A549 treated with AZD2906 at 1 μM for 4 hours (cell line): ENCODE measurements at places on chromosomes 11 and 22. TPM values are rescaled to one million over a fixed set of nuclear protein-coding genes. Genes with fewer than 3 reads are reported as not detected.

PRAME gene
- total RNA-seq, result 90.0 to 109 TPM (median 99.8 TPM) in 5 replicates

CWF19L2 gene
- total RNA-seq, result 3.3 to 4.3 TPM (median 3.5 TPM) in 5 replicates

OR5P2 gene
- not detected in 5 replicates for total RNA-seq

GPHA2 gene
- total RNA-seq, result not detected in 5 replicates

FRMD8 gene
- total RNA-seq, result 45.6 to 53.2 TPM (median 48.9 TPM) in 5 replicates

PACSIN3 gene
- total RNA-seq, result 23.1 to 28.2 TPM (median 26.6 TPM) in 5 replicates
